DMS53 (cell line): ENCODE measurements at places on chromosomes 5 and 9.
A peak's percentile ranks its signal among the peaks of the same experiment; 100 is the strongest.

DNA sequence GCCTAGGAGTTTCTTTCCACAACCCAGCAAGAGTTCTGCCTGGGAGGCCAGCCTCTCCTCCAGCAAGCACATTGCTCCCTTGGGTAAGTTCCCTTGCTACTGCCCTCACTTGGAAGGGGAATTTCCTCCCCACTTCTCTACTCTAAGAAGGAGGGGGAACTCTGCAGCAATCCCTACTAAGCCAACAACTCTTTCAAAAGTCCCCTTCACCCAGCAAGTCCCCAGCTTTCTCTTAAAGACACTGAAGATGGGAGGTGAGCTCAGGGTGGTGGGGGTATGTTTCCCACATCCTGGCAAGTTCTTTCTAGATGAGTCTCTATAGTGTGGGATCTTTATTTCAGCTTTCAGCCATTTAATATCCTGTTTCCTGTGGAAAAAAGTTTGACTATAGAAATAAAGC, 49.0 kb downstream of the PDE8B start:
- DNase-seq: no peak

- no peak for DNase-seq
These were observed 382.1 kb downstream of the TLE4 start for GRCh38 chr9:79953908-79954307.

DNA sequence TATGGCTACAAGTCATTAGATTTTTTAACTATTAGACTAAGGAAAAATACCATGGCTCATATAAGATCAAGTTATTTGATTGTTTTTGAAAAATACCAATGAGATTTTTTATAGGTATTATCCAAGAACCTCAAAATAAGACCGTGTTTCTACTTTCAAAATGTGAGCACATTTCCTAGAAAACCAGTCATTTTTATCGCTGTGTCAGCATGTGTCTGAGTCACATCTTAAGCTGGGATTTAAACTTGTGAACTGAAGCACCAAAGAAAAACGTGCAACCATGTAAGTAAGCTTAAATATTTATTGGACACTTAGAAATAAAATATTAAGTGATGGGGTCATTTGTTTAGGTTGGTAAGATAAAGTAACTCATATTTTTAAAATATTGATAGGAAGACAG, 1676.0 kb upstream of the NUDT12 start:
- no peak for DNase-seq

DNA sequence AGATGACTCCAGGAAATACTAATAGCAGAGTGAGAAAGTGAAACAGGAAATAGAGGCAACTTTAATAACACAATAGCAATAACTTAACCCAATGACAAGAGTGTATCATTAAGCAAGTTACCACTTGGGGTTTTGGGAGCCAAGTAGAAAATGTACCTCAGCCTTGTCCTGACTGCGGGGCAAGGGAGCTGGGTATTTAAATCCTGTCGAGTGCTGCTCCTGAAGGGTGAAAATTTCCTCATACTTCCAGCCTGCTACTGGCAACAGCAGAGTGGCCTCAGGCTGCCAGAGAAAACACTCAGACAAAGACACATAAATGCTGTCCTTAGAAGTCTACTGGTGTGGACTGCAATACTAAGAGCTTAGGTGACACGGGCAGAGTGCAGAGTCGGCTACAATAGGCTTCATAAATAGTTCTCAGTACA, 112.5 kb upstream of the EMB start:
- peak; percentile 72 for DNase-seq

DNA sequence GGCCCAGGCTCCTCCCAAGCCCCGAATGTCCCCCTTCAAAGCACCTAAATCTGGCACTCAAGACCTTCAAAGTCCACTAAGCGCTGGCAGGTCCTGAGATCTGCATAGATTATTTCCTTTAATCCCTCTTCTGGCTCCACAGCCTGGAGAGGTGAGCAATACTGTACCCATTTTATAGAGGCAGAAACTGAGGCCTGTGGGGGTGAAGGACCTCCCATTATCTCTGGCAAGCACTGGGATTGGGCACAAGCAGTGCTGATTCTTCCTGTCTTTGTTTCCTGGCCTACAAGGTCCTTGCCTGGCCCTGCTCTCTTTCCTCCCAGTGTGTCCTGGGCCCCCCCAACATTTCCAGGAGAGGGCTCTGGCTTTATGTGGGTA, 252.3 kb downstream of the PBX3 start:
- DNase-seq: no peak
